ENCODE measurements at places on chromosomes 7 and 10. TPM values are rescaled to one million over a fixed set of nuclear protein-coding genes. Genes with fewer than 3 reads are reported as not detected.

DNA sequence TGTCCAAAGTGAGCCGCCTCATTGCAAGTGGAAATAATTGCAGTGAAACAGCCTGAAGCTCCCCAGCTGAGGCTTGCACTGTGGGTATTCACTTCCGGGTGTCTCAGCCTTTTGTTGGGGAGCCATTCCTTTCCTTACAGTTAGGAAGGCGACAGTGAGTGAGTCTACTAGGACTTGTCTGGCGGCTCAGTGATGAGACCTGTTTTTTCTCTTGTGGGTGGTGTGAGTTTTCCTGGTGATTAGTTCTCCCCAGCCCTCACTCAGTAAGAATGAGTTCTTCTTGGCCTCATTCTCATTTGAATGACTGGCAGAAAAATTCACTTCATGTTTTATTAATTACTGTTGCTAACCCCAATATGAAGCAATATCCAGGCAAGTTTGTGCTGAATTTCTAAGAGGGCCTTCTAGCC lies 2.6 kb downstream of the PGAM1 start:
- no peak for DNase-seq

- no peak for DNase-seq
These were observed 19.1 kb downstream of the CYCS start for GRCh38 chr7:25105911-25106310.

- no peak for DNase-seq
These were observed 110.2 kb downstream of the SEM1 start for GRCh38 chr7:96599288-96599936.

DNA sequence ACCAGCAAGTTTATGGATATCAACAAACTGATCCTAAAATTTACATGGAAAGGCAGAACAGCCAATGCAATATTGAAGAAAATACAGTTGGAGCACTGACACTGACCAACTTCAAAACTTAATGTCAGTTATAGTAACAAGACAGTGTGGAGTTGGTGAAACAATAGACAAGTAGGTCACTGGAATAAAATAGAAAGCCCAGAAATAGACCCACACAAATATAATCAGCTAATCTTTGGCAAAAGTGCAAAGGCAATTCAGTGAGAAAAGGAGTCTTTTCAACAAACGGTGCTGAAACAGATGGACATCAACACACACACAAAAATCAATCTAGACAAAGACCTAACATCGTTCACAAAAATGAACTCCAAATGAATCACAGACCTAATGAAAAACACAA lies 13.8 kb downstream of the RSU1 start:
- DNase-seq: no peak

- peak; percentile 35 for DNase-seq
These were observed 127.0 kb downstream of the SRPK2 start for GRCh38 chr7:105261689-105262088.

CARD11 gene
- total RNA-seq: 0.18 TPM

DNA sequence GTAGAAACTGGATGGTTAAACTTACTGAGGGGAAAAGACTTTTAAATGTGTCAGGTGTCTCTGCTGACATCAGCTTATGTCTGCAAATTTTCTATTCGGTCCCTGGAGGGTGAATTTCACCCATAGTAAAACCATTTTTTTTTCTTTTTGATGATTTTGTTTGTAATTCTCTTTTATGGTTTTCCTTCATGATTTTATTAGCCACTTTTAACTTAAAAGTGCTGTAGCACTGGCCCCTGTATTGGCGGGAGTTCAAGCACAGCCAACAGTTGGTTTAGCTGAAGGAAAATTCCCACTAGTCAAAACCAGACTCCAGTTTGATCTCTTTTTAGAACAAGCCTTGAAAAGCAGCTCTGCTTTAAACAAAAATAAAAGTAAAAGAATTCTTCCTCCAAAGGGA lies 5.0 kb upstream of the ITGA8 start:
- DNase-seq: no peak
